ENCODE measurements at places on chromosomes 4 and X.

DNA sequence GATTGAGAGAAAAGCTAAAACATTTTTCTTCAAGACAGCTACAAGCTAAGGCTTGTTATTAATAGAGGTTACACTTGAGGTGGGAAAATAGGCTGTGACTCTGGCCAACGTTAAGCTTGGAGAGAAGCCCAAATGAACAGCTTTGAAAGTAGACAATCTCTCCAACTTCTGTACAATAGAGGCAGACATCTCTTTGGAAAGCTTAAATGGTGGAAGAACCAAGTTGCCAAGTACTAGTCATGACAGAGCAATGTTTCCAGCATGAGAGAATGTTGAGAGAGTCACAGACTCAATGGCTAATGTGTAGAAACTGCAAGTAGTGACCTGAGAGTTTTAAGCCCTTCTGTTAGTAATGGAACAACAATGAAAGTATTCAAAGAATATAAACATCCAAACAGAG lies 298.1 kb downstream of the INPP4B start:
- DNase-seq = peak; percentile 18

DNA sequence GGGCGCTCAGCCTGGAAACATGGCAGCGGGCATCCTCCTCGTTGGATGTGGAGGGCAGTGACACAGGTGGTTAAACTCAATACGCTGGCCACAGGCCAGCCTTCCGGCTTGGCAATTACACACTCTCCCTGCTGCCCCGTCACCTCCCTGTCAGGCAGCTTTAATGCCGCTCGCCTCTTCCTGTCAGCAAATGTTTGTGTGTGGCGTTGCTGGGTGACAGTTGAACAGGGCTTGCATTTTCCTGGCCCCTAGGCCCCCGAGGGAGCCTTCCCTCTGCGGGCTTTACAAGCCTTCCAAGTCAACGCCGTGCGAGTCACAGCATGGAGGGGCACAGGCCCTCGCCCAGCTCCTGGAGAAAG lies 620.0 kb downstream of the BCOR start:
- peak; percentile 39 for DNase-seq

GRCh38 chr4:180100433-180101344 lies 2142.5 kb upstream of the TENM3 start:
- no peak for DNase-seq

DNA sequence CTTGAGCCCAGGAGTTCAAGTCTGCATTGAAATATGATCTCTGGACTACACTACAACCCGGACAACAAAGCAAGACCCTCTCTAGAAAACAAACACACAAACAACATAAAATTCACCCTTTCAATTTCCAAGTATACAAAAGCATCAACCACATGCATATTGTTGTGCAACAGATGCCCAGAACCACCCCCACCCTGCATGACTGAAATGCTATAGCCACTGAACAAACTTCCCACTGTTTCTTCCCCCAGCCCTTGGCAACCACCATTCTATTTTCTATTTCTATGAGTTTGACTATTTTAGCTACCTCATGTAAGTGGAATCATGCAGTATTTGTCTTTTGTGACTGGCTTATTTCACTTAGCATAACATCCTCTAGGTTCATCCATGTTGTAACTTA lies 14.2 kb upstream of the C4orf51 start:
- DNase-seq = peak; percentile 4

GRCh38 chr4:168474660-168475320 lies 5.5 kb downstream of the DDX60L start:
- no peak for DNase-seq

DNA sequence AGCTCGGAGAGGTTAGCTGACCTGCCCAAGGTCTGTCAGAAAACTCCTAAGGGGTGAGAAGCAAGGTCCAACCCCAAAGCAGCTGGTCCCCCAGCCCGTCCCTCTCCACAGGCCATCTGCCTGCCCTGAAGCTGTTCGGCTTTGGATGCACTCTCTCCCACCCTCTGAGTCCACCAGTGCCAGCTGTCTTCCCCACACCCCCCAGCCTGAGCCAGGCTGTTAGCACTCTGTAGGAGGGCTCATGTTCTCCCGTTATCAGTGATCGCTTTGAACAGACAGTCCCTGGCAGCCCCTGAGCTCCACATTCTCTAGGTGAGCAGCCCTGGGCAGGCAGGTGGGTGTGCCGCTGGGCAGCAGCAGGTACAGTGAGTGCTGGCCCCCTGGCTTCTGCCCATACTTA lies 16.0 kb downstream of the ZNF185 start:
- no peak for DNase-seq

- DNase-seq = no peak
Observed at GRCh38 chr4:12576409-12576808, 907.7 kb downstream of the RAB28 start.

DNA sequence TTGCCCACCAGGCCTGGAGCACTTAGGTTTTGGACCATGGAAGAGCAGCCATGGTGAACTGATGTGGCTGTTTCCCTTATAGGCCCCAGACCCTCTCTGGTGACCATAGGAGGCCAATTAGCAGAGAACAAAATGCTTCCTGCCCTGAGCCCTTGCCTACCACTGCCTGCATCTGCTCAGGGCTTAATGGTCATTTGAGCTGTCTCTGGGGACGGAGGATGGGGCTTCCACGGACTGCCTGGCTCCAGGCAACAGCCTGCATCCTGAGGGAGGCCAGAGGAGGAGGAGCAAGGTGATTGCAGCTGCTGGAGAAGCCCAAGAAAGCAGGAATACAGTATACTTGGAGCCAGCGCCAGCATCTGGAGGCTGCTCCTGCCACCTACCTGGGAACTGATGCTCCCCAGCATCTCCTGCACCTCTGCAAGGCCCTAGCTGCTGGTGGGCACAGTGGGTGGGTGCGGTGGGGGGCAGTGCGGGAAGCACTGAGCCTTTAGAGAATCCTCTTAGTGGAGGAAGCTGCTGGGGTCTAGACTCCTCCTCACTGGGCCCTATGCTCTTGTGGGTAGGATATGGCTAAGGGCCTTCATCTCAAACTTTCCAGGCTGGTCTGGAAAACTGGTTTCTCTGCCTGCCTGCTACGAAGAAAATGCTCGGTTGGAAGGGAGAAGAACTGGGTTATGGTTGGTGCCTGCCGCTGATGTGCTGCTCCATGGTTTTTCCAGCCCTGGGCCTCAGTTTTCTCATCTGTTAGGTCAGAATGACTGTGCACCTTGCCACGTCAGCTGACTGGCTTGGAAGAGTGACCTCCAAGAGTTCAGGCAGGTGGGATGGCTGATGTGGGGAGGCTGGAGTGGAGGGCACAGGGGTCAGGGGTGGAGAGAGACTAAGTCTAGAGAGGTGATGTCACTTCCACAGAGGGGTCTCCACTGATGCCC lies 158.8 kb upstream of the PJA1 start:
- DNase-seq = no peak

DNA sequence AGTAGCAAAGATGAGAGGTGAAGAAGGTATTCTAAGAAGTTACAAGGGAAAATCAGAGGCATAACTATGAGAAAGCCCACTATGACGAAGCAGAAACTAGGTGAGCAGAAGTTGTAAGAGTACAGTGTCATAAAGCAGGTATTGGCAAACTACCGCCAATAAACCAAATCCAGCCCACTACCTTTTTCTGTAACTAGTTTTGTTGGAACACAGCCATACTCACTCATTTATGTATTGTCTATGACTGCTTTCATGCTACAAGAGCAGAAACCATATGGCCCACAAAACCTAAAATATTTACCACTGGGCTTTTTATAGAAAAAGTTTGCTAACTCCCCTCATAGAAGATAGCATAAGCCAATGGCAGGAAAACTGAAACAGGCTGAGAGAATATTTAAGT lies 31.8 kb upstream of the ZCCHC13 start:
- no peak for DNase-seq

- peak; percentile 53 for DNase-seq
Observed at GRCh38 chr4:153541456-153542096, 75.4 kb downstream of the TMEM131L start.

GRCh38 chrX:17802756-17803155 lies 58.3 kb downstream of the RAI2 start:
- no peak for DNase-seq

DNA sequence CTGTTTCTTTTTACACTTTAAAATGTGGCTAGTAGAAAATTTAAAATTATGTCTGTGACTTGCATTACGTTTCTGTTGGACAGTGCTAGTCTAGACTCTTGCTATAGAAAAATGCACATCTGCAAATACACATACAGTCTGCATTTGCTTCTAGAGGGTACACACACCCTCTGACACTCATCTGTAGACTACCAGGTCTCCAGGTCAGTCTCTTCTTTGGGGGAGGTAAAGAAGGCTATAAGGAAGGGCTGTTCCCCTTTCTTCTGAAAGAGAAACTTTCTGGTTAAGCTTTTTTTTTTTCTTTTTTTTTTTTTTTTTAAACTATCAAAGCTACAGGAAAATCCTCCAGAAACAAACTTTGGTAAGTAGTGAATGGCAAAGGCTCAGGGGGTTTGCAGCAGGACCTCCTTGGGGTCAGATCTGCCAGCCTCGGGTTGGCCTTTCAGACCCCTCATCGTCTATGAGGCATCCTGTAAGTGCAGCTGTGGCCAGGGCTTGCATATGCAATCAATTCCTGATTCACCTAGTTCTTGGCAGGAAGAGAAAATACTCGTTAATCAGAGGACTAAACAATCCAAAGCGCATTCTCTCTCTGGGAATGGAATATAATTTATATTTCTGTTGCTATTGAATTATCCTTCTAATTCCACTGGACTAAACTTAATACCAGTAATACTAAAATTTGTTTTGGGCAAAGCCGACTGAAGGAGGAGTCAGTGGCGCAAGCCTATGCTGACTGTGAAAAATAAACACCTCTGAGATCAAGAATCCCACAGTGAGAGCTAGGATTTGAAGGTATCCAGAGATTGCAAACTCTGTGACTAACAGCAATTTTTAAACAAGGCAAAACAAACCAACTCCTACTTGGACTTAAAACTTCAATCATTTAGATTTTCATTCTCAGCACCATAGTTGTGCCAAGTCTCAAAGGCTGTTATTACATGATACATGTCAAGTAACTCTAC lies 109.3 kb upstream of the TBC1D9 start:
- no peak for DNase-seq

- peak; percentile 5 for DNase-seq
Observed at GRCh38 chr4:136484996-136485395, 1047.3 kb downstream of the PCDH18 start.

DNA sequence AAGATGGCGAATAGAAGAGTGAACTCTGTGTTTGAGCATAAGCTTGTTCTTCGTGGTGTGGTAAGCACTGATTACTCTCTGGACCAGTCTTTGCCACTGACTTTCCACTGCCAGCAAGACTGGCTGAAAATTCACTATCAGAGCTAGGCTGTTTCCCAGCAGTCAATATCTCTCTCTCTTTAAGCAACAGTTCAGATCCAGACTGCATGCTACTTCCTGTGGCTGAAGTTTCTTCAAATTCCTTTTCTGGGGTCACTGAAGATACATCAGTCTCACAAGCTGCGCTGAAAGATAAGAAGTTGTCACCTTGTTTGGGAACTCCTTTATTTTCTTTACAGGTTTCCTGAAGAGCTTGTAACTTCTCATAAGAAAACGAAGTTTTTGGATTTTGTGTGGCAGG lies 54.0 kb upstream of the FAM120C start:
- no peak for DNase-seq

DNA sequence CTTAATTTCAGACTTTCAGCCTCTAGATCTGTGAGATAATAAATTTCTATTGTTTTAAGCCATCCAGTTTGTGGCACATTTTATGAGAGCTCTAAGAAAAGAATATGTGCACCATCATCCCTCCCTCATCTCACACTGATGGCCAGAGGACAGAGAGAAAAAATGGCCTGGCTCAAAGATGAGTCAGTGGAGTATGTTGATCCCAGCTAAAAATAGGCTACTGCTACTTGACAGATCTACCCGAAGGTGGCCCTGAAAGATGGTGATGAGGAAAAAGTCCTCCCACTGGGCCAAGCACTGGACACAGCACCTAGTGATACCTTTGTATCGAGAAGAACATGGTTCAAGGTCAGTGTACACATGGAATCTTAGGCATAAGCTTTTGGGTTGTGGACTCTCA lies 38.2 kb upstream of the DCTD start:
- DNase-seq = no peak

- peak; percentile 53 for DNase-seq
Observed at GRCh38 chr4:169315530-169316343, 45.0 kb upstream of the SH3RF1 start.

DNA sequence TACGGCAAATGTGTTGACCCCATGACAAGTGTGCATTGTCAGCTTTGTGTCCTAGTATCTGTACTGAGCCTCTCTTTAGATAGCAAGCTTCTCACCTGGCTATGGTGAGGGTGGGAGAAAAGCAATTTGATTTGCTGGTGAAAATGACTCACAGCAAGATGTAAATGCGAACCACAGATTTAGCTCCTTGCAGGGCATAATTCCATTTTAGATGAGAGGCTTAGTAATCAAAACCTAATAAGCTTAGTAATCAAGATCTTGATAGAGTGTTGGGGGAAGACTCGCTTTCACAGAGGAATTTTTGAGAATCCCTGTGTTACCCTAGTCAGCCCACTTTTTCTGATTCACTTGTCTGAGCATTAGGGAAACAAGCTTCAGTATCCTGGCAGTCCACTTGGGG lies 7.7 kb upstream of the OCIAD2 start:
- DNase-seq = no peak

- peak; percentile 17 for DNase-seq
Observed at GRCh38 chrX:44871931-44872820, 812 bp upstream of the KDM6A start.

GRCh38 chrX:150044556-150044955 lies 106.3 kb upstream of the EOLA2 start:
- DNase-seq = peak; percentile 29

DNA sequence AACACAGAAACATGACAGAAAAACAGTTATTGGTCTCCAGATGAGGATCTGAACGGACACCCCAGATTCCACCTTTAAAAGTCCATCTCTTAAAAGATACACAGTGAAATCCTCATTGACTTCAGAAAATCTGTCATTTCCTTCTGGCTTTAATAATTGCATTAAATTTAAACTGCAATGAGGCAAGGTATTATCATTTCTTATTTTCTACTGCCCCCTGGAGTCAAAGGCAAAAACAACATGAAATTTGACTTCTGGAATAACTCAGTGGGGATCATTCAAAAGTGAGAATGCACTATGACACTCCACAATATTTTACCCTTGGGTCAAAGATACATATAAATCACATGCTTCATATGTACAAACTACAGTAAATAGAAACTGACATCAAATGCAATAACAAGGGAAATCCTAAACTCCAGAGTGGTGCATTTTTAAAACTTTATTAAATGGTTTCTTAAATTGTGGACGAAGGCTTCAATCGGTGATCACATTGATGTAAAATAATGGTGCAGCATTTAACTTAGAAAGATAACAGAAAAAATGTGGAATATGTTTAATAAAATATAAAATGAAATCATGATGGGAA lies 56.4 kb upstream of the SPANXN1 start:
- peak; percentile 0 for DNase-seq

GRCh38 chr4:109821185-109821584 lies 5.6 kb downstream of the GAR1 start:
- no peak for DNase-seq

GRCh38 chr4:24863799-24864198 lies 49.0 kb downstream of the CCDC149 start:
- no peak for DNase-seq

- DNase-seq = no peak
Observed at GRCh38 chr4:105023668-105024055, 123.0 kb upstream of the TET2 start.
